Activated CD8-positive, alpha-beta T cell treated with anti-CD3 and anti-CD28 coated beads for 36 hours (primary cell): ENCODE measurements at places on chromosomes 5 and 9.

GRCh38 chr9:3434594-3434993 is 91.2 kb downstream of the RFX3 start:
- no peak for DNase-seq

GRCh38 chr9:88680041-88680440 is 145.1 kb downstream of the NXNL2 start:
- no peak for DNase-seq

- DNase-seq, result no peak
Observed at GRCh38 chr5:140340605-140341121, 5.7 kb downstream of the HBEGF start.

DNA sequence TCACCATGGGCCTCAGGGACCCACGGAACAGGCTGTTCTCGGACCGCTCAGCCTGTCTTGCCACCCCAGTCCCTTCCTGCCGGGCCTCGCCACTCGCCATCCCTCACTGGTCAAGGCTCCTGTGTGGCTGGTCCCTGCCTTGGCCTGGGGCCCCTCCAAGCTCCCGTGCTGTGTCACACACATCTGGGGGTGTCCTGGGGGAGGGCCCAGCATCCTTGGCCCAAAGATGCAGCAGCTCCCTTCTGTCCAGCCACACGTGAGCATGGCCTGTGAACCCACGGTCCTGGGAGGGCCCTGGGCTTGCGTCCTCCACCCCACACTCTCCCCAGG is 425 bp upstream of the EGFL7 start:
- DNase-seq, result no peak

DNA sequence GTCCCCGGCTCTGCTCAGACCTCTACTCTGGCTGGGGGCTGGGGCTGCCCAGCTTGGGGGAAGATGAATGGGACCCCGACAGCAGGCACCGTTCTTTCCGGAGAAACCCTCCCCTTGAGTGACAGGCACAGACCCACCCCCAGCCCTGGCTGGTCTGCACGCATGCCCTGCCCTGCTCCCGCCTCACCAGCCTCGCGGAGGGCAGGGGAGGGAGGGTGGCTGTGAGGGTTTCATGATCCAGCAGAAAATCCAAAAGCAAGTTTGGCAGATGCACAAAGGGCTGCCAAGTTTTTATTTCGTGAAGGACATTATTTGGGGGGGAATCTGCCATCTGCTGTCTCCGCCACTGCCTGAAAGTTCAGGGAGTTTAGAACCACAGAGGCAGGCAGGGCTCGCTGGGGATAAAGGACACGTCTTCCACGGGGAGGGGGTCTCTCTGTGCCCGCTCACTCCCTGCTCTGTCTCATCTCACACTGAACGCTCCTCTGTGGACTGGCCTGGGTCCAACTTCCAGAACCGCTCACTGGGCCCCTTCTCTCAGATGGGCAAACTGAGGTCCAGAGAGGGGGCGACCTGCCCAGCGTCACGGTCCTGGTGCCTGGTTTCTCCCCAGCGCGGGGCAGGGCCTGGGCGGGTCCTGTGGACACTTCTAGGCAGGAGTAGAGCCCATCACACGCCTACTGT is 92.9 kb downstream of the RXRA start:
- DNase-seq, result no peak

GRCh38 chr5:176870110-176870591 is 29.0 kb downstream of the HK3 start:
- no peak for DNase-seq
